ENCODE measurements at places on chromosomes 13 and 19.

DNA sequence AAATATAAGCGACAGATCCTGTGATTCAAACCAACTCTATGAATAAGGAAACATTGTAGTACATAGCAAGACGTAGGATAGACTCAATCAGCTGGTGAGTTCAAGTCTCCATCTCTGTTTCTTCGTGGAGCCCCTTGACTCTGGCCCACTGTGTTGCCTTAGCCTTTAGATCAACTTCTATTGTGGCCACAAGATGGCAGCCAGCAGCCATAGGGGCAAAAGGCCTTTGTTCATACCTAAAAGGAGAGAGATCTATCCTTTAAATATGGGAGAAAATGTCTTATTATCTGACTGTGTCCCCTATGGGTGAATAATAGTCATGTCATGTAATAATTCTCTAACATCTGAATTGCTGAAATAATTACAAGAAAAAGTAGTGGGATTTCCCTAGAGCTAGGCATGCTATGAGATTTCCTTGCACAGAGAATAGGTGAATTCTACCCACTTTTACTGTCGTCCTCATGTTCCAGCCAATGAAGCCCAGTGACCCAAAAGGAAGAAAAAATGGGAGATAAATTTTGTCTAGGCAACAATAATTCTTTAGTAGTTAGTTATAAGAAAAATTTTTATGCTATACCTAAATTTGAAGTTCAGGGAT, 129.4 kb downstream of the PCDH20 start:
- no peak for DNase-seq

GRCh38 chr13:78650717-78651083, 8.3 kb downstream of the OBI1 start:
- no peak for DNase-seq

- no peak for DNase-seq
Observed at GRCh38 chr13:72689181-72689696, 38.2 kb downstream of the MZT1 start.

- DNase-seq: no peak
Observed at GRCh38 chr19:29259867-29260281, 46.9 kb upstream of the UQCRFS1 start.

- no peak for DNase-seq
Observed at GRCh38 chr13:93686399-93686798, 459.8 kb downstream of the GPC6 start.

All from GOT3 (cell line).